ENCODE measurements at places on chromosomes 13 and 19.

DNA sequence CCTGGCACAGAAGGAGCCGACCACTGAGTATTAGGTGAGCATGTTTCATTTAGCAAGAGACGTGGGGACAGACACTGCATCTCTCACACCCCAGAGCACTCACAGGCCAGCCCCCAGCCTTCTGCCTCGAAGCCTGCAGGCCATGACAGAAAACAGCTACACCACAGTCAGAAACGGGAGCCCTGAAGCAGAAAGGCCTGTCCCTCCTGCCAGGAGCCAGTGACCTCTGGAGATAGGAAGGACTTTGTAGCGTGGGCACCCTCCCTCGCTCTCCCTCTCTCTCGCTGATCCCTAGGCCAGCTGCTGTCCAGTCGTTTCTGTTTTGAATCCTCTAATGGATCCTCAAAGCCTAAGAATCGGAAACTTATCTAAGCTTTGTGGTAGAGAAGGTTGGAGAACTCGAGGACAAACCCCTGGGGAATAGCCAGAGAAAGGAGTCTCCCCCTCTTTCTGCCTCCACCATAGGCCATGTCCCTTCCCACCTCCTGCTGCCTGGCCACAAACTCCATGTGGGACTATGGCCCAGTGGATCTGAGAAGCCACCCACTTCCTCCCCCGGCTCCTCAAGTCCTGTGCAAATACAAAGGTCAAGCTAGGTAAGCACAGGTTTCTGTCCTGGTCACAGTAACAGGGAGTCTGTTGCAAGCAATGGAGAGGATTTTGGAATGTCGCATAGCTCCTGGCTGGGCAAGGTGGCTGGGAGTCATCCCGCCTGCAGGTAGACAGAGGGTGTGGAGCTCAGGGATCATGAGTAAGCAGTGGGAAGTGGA, 95.1 kb downstream of the NUFIP1 start:
- DNase-seq = no peak

DNA sequence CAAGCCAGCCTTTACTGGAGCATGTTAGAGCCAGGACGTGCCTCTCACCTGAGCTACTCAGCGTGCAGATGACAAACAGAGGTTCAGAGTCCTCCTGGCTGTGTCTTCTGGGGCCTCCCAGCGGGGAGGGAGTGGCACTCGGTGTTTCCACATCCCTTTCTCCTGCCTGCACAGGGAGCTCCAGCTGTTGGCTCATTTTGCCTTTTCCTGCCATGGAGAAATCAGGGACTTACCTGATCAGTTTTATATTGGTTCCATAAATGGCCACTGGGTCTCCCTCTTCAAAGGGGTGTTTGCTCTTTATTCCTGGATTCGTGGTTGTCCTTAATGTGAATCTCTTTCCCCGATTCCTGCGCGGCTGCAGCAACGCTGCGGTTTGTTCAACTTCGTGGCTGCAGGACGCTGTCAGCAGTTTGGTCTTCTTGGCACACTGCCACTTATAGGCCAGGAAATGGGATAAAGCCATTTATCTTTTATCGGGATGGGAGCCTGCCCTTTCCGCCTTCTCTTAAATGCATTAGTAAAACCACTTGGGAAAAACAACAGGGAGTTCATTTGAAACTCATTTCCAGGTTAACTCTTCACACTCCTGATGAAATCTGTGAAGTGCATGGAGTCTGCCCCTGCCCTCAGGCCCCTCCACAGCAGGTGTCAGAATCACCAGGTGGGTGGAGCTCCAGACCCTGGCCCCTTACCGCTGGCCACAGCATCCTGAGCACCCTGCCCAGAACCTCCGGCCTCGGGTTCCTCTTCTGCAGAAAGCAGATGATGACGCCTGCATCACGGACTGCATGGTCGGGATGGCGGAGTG, 39.8 kb upstream of the MCF2L start:
- no peak for DNase-seq

DNA sequence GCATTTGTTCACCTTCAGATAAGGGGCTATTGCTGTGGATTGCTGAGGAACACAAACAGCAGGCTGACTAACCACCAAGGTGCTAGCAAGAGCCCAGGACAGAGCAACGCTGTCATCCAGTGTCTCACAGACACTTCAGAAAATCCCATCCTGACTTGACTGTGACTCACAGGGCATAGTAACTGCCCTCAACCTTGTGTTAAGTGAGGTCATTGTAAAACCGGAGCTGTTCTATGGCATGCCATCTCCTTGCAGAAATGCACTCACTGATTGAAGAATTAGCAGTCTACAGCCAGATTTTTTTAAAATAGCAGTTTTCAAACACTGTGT, 51.1 kb downstream of the TNFRSF19 start:
- DNase-seq = no peak

GRCh38 chr19:29635963-29636362, 29.3 kb upstream of the PLEKHF1 start:
- no peak for DNase-seq

DNA sequence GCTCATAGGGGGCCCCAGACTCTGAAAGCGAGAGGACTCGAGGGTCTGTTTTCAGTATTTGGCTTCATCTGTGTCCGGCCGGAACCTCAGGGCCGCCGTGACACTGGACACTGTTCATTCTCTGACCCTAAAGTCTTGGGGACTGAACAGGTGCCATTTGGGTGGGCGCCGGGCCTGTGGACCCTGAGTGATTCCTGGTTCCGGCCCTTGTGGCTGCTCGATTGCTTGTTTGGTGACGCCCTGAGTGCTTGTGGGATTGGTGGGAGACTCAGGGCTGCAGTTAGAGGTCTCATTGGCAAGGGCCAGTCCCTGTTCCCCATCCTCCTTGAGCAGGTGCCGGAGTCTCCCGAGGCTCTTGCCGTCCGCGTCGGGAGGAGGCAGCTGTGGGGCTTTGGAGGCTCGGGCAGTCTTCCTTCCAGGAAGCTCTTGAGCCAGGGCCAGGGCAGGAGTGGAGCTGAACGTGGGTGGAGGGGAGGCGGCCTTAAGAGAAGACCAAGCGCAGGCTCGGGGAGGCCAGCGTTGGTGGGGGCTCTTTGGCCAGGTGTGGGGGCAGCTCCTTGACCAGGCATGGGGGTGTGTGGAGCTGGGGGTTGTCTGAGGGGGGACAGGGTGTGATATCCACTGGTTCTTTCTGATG, 4.7 kb downstream of the PTBP1 start:
- no peak for DNase-seq

GRCh38 chr19:33406521-33407139, 33.1 kb downstream of the CEBPG start:
- peak; percentile 8 for DNase-seq

GRCh38 chr19:54792814-54793213, 10.6 kb upstream of the KIR2DL4 start:
- DNase-seq = no peak

DNA sequence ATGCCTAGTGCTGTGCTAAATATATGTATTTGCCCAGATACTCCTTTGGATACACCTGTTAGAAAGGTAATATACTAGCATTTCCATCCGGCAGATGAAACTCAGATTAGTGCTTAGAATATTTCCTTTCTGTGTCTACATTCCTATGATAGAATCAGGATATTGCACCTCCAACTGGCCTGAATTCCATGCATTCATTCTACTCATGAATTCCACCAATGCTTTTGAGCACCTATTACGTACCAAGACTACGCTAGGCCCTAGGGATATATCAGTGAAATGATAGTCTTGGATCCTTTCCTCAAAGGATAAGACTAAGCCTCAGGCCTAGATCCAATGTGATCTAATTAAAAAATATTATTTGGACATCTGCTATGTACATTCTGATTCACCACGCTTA, 223.8 kb upstream of the SERP2 start:
- no peak for DNase-seq

- DNase-seq = no peak
These were observed 1.1 kb downstream of the GYS1 start for GRCh38 chr19:48991873-48992580.

GRCh38 chr13:51971520-51972426, 39.5 kb downstream of the ATP7B start:
- DNase-seq = no peak

DNA sequence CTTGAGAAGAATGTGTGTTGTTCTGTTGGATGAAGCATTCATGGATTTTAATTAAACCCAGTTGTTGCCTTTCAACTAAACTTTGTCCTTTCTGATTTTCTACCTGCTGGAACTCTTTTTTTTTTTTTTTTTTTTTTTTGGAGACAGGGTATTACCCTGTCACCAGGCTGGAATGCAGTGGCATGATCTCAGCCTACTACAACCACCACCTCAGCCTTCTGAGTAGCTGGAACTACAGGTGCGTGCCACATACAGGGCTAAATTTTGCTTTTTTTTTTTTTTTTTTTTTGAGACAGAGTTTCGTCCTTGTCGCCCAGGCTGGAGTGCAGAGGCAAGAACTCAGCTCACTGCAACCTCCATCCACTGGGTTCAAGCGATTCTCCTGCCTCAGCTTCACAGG, 6.9 kb downstream of the ZNF791 start:
- DNase-seq = no peak

GRCh38 chr13:37667702-37668101, 69.1 kb upstream of the POSTN start:
- DNase-seq = no peak

DNA sequence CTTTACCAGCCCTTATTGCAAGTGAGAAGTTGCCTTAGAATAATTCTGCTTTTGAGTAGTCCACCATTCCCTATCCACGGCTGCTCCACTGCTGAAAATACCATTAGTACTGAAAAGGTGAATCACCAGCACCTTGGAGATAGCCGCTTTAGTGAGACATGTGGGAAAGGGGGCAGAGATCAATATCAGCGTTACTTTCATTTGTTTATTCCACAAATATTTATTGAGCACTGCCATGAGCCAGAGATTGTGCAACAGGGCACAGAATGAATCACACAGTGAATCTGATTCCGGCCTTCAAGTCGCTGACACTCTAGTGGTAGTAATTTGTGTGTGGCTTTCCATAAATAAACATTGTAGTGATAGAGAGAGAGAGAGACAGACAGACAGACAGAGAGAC, 31.5 kb upstream of the MYO16 start:
- no peak for DNase-seq

DNA sequence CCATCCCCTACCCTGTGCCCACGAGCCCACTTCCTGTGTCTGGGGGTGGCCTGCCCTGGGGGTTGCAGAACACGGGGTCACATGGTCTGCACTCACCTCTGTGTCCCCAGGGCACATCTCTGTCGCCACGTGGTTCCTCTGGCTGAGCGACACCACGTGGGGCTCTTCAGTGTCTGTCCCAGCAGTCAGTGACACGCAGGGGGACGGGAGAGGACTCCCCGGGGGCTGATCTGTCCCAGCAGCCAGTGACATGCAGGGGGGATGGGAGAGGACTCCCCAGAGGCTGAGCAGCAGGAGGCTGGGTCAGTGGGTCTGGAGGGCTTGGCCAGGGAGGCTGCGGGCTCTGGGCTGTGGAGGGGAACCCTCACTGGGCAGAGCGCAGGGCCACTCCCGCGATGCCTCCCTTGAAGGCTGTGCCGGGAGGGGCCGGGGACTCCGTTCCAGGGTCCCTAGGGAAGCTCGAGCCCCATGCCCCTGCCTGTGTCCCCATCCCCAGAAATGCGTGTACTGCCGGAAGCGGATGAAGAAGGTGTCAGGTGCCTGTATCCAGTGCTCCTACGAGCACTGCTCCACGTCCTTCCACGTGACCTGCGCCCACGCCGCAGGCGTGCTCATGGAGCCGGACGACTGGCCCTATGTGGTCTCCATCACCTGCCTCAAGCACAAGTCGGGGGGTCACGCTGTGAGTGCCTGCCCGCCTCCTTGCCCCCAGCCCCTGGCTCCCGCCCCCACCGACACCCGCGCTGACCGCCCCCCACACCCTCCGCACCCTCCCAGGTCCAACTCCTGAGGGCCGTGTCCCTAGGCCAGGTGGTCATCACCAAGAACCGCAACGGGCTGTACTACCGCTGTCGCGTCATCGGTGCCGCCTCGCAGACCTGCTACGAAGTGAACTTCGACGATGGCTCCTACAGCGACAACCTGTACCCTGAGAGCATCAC, 174.8 kb downstream of the KDM4B start:
- no peak for DNase-seq

- DNase-seq = no peak
These were observed 6.3 kb downstream of the RPL36 start for GRCh38 chr19:5696196-5697021.

- no peak for DNase-seq
These were observed 11.1 kb downstream of the GJA3 start for GRCh38 chr13:20149762-20150161.

DNA sequence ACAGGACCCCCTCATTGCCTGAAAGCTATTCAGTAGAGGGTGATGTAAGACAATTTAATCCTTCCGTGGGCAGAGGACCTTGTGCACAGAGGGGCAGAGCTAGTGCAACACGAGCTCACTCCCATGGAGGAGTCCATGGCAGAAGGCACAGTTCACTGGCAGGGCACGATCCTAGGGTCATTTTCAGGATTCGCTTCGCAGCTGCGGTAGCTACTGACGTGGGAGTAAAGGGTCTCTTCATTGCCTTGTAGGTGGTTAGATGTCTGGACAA, 207.8 kb downstream of the FOXO1 start:
- DNase-seq = no peak

DNA sequence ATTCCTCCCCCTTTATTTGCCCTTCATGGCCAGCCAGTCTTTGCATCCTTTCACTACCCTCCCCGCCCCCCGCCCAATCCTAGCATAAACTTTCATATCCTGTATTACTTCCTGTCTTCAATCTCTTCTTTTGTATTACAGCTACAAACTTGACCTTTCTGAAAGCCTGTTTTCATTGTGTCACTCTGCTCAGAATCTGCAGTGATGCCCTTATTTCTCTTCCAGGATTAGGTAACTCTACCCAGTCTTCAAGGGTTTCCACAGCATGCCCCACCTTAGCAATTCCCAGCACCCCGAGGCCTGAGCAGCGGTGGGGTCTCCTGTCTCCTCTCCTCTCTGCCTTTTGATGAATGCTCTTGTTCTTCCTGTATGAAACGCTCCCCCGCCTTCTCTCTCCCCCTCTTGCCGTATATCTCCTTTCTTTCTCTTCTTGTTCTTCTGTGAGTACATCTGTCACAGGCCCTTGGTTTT, 145.6 kb downstream of the SHISA2 start:
- no peak for DNase-seq

DNA sequence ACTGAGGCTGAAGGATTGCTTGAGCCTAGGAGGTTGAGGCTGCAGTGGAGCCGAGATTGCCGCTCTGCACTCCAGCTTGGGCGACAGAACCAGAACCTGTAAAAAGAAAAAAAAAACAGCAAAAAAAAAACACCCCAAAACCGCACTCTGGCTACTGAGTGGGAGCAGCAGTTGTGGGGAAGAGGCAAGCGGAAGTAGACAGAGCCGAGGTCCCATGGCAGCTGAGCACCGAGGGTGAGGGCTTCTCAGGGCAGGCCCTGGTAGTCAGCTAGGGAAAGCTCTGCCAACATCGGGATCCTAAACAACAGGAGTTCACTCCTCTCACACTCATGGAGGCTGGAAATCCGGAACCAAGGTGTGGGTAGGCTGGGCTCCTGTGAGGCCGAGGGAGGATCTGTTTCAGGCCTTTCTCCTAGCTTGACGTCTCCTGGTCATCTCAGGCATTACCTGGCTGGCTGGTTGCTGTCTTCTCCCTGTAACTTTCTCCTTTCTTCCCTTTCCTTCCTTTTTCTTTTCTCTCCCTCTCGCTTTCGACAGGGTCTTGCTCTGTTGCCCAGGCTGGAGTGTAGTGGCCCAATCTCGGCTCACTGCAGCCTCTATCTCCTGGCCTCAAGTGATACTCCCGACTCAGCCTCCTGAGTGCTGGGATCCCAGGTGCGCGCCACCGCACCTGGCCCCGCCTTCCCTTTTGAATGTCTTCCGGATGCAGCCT, 15.8 kb upstream of the LATS2 start:
- no peak for DNase-seq

- DNase-seq = no peak
These were observed 7.5 kb downstream of the C3 start for GRCh38 chr19:6712692-6713670.

Data from NCI-H2029 treated with DMSO at 0.1 percent for 48 hours (cell line).